Psoas muscle (tissue), 8 donors: ENCODE measurements at places on chromosomes 3 and 15.

DNA sequence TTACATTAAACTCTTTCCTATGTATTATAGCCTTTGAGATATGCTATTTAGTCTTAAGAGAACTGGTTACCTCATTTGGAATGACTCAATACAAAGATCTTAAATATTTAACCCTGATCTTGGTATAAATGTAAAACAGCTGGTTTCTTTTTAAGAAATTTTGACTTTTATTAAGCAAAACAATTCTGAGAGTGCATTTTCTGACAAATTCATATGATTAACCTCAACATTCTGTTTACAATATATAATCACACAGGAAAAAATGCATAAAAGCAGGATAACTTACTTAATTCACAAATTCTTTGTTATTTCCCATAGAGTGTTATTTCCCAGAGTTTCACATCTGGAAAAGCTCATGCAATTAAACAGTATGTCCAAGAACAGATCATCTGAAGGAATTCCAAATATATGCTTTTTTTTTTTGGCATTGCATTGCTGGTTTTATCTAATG is 400.4 kb upstream of the THBS1 start:
- no peak for DNase-seq

GRCh38 chr3:125152951-125153350 is 59.6 kb downstream of the SLC12A8 start:
- DNase-seq, result no peak

- DNase-seq, result no peak
Observed at GRCh38 chr3:141655801-141656200, 82.3 kb upstream of the RNF7 start.

DNA sequence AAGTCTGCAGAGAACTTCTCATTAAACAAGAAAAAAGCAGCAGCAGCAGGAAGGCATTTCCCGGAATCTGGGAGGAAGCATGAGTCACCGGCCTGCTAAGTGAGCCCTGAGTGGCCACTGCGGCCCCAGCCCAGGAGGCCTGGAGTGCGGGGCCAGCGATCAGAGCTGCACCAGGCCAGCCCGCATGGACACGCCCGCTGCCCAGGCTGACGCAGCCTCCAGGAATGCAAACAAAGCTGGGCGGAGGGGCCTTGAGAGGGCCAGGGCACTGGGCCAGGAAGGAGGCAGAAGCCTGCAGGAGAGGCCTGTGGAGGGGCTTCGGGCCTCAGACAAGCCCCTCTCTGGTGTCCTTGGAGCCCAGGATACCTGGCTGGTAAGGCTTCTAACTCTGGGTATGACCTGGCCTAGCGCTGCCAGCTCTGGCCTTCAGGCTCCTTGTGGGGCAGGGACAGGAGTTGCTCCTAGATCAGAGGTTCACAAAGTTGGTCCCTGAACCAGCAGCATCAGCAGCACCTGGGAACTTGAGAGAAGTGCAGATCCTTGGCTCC is 101.2 kb downstream of the SMAD6 start:
- DNase-seq, result peak; percentile 91

- DNase-seq, result no peak
Observed at GRCh38 chr15:32840507-32841245, 122.9 kb downstream of the GREM1 start.

GRCh38 chr3:120566243-120566975 is 29.7 kb upstream of the NDUFB4 start:
- DNase-seq, result no peak

DNA sequence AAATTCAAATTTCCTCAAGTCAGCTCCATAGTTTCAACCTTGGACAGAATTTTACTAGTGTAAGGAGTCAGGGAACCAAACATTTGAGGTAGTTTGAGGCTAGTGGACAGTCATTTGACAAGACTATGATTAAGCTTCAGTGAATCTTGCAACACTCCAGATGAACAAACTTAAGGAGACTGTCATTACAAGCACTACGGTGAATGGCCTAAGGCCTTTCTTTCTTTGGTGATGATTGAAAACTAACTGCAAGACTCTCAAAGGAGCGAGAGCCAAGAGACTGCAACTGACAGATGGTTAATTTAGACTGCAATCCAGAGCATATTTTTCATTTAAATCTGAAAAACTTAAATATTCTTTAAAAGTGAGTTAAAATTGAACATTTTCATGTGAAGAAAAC is 272.3 kb upstream of the NECTIN3 start:
- no peak for DNase-seq

DNA sequence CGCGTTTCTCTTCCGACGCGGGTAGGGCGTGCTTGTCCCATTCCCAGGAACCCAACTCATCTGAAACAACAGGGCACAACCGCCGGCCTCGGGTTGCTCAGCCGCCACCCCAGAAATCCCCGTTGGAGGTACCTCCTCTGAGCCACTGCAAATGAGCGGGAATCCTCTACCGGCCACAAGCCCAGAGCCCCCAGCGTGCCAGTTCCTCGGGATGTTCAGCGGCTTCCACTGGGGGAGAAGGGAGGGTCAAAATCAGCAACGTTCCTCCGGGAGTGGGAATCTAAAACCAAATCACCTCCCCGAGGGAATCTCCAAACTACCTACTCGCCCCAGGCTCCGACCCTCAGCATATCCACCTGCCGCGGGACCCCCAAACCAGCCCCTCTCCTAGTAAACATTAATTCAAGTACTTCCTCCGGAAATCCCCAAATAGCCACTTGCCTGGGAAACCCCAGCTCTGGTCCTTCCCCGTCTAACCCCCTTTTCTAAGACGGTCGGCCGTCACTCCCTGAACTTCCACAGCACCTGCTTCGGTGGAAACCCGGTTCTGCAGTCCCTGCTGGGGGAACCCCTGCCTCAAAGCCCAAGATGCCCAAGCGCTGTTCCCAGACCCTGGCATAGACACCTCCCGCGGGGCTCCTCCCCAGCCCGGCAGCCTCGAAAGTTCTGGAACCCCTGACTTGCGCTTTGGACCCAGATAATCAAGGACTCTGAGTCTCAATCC is 887 bp downstream of the OXTR start:
- DNase-seq, result no peak

DNA sequence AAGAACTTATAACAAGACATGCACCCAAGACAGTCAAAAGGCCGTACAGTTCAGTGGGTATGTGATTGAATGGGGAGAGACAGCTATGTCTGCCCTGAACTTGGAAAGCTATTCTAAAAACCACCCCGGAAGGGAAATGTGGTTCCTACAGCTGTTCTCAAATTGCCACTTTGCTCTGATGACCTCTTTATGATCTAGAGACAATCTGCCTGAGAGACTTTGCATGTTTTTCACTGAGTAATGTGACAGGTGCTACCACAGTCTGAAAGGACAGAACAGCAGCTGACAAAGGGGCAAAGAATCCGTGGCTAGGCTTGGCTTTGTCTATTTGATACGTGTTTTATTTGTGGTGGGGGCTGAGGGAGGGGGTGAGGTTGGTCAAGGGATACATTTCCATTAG is 148.3 kb upstream of the NPHP3 start:
- no peak for DNase-seq

DNA sequence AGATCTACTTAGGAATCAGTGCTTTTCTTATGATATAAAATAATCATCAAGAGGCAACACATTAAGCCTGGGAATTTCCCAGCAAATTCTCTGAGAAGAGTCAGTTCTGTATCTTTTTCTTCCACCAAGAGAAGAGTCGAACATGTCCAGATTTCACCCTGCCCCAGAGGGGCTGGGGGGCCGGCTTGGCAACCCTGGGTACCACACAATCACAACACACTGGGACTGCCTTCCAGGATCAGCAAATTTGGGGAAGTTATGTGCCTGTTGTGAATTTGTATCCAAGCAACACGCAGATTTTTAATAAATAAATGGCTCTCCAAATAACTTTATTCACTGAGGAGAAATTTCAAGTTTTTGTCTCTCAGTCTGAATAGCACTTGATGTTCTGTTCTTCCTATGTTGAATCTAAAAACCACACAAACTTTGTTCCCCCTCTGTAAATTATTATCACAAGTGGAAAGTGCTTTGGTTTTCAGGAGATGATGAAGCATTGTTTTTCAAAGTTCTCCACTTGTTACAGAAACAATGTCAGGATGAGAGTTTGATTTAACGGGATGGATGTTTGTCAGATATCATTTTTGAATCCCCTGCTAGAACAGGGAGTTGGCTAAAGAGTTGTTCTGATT is 357.2 kb downstream of the ZNF385D start:
- no peak for DNase-seq

DNA sequence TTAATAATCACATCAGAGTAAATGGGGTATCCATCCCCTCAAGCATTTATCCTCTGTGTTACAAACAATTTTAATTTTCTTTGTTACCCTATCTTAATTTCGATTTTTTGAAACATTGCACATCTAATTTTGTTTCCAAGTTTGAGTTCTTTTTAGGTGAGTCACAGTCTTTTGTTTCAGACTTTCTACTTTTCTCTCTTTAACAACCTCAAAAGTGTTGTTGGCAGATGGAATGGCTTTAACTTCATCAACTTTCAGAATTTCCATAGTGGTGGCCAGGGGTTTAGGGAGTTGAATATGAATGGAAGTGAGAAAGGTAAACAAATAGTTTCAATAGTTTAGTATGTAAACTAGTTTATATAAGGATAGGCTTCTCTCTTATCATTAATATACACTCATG is 223.0 kb upstream of the MLF1 start:
- no peak for DNase-seq

DNA sequence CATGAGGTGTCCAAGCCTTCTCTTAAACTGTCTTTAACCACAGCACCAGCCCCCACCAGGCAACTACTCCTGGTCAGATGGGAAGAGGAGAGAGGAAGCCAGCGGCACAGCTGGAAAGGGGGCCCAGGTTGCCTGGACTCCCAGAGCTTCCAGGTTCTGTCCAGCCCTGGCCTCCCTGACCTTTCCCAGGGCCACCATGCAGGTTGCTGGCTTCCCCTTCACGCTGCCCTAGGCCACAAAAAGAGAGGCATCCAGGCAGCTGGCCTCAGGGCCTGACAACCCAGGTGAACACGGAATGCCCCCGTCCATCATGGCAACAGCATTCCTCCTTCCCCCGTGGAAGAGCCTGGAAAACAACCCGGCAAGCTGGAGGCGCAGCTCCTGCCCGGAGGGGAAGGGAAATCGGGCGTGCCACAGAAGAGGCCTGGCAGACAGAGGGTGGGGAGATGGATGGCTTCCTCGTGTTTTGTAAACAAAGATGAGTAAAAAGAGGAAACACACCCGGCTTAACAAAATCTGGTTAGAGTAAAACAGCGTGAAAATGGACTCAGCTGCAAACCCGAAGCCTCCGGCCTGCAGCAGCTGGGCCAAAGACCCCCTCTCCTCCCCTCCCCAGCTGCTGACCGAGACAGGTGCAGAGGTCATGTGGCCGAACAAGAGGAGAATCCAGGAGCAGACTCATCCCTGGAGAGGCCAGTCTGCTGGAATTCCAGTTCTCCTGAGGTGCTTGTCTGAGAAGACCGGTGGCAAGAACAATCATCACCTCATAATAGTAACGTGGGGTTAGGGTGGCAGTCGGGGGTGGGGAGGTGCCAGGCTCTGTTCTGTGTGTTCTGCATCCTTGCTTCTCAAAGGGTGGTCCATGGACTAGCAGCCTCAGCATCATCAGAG is 15.5 kb downstream of the BMF start:
- no peak for DNase-seq

DNA sequence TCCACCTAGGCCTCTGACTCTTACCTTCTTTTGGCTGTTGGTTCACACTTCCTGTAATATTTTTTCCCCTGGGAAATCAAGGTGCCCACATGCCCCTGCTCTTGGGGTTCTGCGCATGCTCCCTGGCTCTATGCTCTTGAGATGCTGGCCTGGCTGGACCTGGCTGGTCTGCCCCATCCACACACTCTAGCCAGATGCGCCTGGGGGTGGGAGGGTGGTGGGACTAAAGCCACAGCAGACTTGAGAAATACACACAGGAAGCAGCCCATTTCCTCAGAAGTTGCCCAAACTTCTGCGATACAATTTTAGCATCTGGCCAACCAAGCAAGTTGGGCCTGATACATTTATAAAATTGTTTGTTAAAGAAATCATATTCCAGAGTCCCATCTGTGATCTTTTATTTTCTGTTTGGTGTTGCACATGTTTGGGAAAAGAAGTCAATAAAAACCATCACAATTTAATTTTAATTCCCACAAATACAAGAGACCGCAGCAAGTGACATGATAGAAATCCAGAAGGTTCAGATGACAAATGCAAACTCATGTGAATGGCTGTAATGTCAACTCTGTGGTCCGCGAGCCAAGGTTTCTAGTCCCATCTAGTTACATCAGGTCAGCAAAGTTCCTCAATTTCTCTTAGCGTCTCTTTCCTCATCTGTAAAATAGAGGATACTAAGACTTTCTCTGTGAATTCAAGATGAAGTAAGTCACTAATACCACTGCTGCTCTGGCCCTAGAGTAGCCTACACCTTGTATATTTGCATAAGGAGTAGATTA is 55.9 kb upstream of the MEF2A start:
- no peak for DNase-seq

GRCh38 chr15:40322531-40323238 is 807 bp upstream of the INAFM2 start:
- DNase-seq, result no peak

DNA sequence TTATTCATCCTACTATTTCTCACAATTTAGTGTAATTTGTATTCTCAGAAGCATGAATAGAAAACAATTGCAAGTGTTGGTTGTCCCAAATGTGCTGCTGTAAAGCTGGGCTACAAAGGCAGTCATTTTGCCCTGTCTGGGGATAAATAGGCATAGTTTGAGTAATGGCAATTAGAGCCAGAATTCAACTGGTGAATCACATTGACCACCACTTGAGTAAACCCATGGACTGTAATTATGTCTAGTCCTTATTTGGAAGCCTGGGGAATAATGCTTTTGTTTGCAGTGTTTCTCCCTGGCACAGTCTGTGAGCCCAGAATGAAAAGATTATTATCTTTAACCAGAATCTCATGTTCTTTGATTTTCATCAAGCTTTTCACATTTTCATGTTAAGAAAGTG is 30.5 kb upstream of the CHL1 start:
- DNase-seq, result no peak

DNA sequence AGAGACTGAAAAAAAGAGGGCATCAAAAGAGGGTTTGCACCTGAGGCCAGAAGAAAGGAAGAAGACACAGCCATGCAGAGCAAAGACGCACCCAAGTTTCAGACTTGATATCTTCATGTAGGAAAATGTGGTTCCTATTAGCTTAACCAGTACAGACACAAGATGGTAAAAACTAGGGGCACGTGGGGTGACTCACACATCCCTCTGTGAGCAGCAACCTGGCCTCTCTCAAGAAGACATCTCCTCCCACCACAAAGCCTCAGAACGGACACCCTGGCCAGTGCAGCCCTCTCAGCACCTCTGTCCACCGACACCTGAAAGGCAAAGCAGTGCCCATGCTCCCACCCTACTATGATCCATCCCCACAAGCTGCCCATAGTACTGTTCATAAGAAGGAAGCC is 33.3 kb downstream of the GLB1 start:
- DNase-seq, result no peak

DNA sequence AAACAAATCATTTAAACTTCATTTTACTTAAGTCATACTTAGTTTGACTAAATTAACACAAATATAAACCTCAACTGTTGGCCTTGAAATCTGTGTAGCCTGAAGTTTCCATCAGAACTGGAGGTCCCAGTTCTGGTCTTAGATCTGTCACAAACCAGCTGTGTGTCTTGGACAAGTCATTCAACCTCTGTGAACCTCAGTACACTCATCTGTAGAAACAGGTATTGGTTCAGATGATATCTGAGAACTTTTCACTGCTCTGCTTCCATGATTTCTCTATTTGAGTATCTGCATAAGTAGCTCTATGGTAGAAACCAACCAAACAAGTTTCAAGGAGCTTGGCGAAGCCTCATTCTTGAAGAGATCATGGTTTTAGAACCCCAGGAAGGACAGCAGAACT is 60.4 kb upstream of the SLC2A2 start:
- no peak for DNase-seq
